ENCODE measurements at places on chromosomes 13 and 19. TPM values are rescaled to one million over a fixed set of nuclear protein-coding genes. Genes with fewer than 3 reads are reported as not detected.
A peak's percentile ranks its signal among the peaks of the same experiment; 100 is the strongest.

DNA sequence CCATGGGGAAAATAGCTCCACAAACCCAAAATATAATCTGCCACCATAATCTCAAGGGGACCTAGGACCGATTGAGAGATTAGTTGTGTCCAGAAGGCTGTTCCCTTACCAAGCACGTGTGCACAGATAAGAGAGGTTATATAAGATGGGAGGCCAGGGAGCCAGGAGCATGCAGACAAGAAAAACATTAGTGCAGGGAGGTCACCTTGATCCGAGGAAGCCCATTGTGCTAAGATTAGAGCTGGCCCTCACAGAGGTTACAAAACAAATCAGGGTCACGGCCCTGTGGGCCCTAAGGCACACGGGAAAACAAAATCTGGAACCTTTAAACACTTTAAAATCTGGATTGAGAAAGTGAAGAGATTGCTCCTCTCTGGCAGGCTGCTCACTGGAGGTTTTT, 37.7 kb downstream of the RGCC start:
- DNase-seq = no peak
- H3K4me3 ChIP-seq = no peak overlapping the region
- no peaks in the 10 kb centered on the region for H3K4me1 ChIP-seq
- H3K27ac ChIP-seq = no peak overlapping the region
- H3K27me3 ChIP-seq = peaks cover 14% of the 10 kb centered on the region

- no peaks in the 10 kb centered on the region for H3K4me1 ChIP-seq
- no peak overlapping the region for H3K4me3 ChIP-seq
- no peaks in the 10 kb centered on the region for H3K36me3 ChIP-seq
- no peaks in the 10 kb centered on the region for H3K27me3 ChIP-seq
- no peak for DNase-seq
- H3K27ac ChIP-seq = no peak overlapping the region
These were observed 235.2 kb upstream of the SGCG start for GRCh38 chr13:22945321-22946226.

GRCh38 chr13:67366533-67366932, 136.4 kb upstream of the PCDH9 start:
- DNase-seq = no peak
- no peaks in the 10 kb centered on the region for H3K36me3 ChIP-seq
- H3K4me3 ChIP-seq = no peak overlapping the region
- no peaks in the 10 kb centered on the region for H3K27me3 ChIP-seq
- H3K27ac ChIP-seq = no peak overlapping the region
- H3K4me1 ChIP-seq = peaks cover 9% of the 10 kb centered on the region

- peak overlapping the region; percentile 74 for H3K27ac ChIP-seq
- H3K27me3 ChIP-seq = no peaks in the 10 kb centered on the region
- no peak for DNase-seq
- peaks cover 36% of the 10 kb centered on the region for H3K4me1 ChIP-seq
- H3K4me3 ChIP-seq = peak overlapping the region; percentile 78
These were observed 1.9 kb upstream of the TSC22D1 start for GRCh38 chr13:44578067-44578400.

- no peak overlapping the region for H3K27ac ChIP-seq
- no peak for DNase-seq
- no peak overlapping the region for H3K4me3 ChIP-seq
- H3K4me1 ChIP-seq = no peaks in the 10 kb centered on the region
These were observed 210.9 kb upstream of the SPRY2 start for GRCh38 chr13:80551650-80552497.

DNA sequence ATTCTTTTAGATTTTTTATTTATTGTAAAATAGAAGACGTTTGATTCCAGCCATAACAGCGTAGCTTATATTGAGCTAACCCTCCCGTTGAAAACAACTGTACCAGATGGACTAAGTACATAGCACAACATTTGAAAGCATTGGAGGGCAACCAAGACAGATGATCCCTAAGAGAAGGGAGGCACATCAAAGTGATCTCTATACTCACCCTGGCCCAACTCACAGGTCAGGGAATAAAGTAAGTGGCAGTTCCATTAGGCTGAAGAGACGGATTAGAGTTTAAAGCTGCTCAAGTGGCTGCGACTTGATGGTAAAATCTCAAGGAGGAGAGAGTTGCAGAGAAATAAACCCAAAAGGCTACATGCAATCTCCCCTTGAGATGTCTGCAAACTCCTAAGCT, 65.1 kb upstream of the ITM2B start:
- no peaks in the 10 kb centered on the region for H3K36me3 ChIP-seq
- no peak for DNase-seq
- H3K4me1 ChIP-seq = no peaks in the 10 kb centered on the region
- peaks cover 5% of the 10 kb centered on the region for H3K27me3 ChIP-seq

The URI1 gene
- total RNA-seq = 86.1 TPM

The ZNF317 gene
- total RNA-seq = 20.9 TPM

All from osteoblast (primary cell).